ENCODE measurements at places on chromosomes 6 and 20.

GRCh38 chr6:115902436-115902835 is 158.3 kb downstream of the FRK start:
- DNase-seq: no peak

DNA sequence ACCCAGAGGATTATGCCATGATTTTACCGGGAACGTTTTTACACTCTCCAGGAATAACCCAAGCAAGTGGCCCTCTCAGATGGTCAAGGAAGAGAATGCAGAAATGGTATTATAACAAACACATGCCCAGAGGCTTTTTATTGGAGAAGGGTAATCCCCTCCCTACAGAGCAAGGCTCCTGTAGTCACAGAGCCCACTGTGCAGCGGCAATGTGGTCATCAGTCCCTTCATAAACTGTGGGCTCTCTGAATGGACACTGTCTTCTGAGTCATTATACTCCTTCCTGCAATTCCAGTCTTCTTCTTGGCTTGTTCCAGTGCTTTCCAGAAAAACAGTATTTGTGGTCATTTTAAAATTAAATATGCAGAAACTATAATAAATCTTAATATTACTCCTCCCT is 74.7 kb downstream of the LAMA4 start:
- no peak for DNase-seq

- DNase-seq: no peak
These were observed 114.7 kb downstream of the SASH1 start for GRCh38 chr6:148457137-148457842.

DNA sequence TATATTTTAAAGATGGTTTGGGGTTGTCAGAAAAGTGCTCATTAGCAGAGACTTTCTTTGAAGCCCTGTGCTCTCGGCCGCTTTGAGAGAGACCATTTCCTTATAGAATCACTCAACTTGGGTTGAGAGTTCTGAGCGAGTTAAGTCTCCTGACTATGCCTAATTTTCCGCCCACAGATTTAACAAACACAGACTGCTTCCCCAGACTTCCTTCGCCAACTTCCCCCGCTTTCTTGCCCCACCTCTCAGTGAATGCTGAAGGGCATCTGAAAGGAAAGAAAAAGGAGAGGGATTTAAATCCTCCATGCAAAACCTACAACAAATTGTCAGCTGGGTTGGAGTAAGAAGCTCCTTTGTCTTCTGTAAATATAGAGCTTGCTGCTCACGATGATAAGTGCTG is 224.0 kb downstream of the EYA2 start:
- no peak for DNase-seq

DNA sequence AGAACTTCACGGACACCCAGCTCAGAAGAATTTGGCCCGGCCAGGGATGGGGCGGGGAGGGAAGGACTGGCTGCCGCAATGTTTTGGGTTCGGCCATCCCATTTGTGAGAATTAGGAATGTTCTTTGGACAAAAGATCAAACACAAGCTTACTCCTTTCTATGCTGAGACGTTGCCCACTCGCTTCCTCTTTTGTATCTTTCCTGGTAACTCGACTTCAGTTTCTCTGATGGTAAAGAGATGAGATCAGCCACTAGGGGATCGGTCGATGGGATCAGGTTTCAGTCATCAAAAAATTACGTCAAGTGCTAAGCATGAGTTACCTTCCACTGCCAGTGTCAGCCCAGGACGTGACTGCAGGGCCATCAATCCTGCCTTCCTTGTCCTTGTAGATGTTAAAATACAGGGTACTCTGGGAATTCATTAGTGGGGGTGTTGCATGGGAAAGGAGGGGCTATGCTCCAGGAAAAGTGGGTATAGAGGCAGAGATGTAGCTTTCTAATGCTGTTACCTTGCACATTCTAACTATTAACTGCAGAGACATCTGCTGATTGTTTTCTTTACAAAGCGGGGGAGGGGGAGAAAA is 190.2 kb downstream of the TSHZ2 start:
- no peak for DNase-seq

GRCh38 chr6:156879591-156879990 is 102.4 kb downstream of the ARID1B start:
- no peak for DNase-seq

GRCh38 chr6:75102301-75102700 is 103.6 kb downstream of the COL12A1 start:
- DNase-seq: no peak

DNA sequence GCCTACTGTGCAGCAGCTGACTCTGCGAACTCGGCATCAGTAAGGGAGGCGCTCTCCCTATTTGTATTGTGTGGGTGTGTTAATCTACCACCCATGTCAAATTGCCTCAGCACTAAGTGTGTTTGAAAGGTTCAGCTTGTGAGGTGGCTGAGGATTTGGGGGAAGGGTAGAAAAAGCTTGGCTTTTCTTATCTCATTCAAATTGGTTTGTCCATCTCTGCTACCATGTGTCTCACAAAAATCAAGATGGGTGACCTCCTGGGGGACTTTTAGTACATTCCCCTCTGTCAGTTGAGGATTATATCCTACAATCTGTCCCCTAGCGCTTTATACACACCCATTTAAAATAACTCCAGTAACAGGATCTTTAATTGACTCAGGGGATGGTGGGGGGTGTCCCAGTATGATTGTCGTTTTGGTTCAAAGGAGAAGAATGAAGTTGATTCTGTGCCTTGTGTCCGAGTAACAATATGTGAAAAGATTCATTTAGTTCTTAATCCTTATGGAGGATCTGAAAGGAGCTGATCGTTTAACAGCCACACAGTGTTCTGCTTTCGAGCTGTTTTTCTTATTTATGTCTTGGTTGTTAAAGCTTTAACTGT is 609.6 kb downstream of the PKHD1 start:
- no peak for DNase-seq

- DNase-seq: no peak
These were observed 11.5 kb downstream of the IRF4 start for GRCh38 chr6:402901-403658.

- DNase-seq: no peak
These were observed 67.5 kb downstream of the TBC1D7 start for GRCh38 chr6:13260831-13261230.

DNA sequence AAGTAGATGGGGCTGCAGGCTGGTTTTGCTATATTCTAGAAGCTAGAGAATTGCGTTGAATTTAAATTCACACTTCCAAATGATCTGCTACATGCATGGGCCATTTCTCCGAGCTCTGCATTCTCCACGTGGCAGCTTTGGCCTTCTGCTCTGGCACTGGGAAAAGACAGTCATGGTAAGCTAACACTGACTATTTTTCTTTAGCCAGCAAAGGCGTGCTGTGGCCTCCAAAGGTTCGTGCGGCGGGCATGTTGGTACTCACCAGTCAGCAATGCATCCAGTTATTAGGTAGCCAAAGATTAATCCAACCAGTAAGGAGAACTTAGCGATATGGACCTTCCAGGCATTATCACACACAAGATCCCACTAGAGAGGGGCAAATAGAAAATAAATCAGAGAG is 41.4 kb downstream of the SLC22A23 start:
- DNase-seq: no peak

GRCh38 chr6:28208111-28208659 is 16.9 kb upstream of the ZSCAN9 start:
- no peak for DNase-seq
